ENCODE measurements at places on chromosomes 1 and 21. TPM values are rescaled to one million over a fixed set of nuclear protein-coding genes. Genes with fewer than 3 reads are reported as not detected.

CXADR gene
- 77.6 TPM for total RNA-seq

DNA sequence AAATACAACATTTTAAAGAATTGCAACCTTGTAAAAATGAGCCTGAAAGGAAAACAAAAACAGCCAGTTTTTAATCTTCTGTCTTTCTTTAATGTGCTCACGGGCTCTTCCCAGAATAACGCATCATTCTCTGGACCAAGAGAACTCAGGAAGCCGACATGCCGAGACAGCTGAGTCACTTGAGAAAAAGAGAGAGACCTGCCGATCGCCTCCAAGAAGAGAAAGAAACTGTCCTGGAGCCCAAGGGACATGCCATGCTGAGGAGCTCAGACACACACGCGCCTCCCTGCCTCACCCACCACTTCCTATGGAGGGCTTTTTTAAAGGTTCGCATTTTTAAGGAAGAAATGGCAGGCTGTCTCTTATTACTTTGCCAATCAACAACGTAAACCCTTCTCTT is 176.4 kb downstream of the ZNF281 start:
- peak; percentile 88 for DNase-seq

DNA sequence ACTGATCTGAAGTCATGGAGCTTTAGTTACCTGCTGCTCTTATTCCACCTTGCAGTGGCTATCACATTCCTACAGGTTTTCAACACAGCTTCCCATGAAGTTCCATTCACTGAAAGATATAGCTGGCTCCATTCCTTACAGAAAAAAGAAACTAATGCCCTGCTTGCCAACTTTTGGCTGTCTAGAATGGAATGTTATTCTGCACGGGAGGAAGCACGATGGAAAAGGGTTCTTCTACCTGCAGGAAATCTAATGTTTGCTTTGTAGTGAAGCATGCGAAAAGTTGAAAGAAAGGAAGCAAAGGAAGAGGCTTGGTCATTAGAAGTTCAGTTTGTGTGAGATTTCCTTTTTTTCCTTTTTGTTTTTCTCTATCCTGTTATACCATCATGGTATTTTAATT is 32.6 kb downstream of the GIPC2 start:
- DNase-seq, result peak; percentile 85

DNA sequence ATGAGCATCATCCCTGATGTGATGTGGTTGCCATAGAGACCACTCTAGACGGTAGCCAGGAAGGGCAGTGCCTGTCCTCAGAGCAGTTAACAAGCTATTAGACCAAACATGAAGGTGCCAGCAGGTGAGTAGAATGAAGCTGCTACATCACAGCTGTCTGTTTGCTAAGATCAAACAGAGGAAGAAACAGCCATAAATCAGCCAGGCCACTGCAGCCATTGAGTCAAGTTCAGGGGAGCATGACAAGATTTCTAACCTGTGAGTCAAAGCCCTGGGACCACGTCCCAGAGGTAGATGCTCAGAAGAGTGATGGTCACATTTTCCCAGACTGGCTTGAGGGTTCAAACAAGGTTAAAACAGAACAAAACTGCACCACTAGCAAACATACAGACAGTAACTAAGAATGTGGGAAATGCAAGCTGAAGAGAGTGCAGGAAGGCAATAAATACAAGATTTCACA is 450.6 kb upstream of the DAB1 start:
- no peak for DNase-seq

DNA sequence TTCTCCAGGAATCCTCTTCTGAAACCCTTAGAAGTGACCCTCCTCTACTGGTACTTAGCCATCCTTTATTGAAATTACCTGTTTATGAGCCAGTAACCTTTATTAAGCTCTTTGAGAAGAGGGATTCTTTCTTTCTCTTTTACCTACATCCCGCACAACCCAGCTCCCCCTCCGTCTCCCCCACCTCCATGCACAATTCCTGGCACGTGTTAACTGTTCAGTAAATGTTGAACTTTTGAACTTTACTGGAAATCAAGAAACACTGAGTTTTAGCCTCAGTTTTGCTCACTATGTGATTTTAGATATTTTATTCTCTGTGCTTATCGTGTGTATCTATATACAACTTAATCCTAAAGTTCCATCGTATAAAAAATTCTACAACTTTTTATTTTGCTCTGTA is 1.8 kb downstream of the TMED5 start:
- peak; percentile 70 for DNase-seq

OR6K3 gene
- not detected for total RNA-seq

DNA sequence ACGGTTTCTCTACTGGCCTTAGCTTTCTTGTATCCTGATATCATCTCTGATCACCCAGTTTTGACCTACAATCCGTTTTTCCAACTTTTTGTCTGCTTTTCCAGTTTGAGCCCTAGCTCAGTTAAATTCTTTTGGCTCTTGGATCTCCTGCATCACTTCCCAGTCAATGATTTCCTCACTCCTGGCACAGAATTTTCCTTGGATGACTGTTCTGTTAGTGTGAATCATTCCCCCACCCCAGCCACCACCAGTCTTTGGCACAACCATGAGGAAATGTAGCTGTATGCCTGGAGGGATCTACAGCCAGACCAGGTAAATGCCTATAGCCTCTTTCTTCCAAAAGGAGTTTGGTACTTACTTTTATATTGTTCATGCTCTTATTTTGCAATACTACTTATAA is 187.2 kb upstream of the PTGFR start:
- peak; percentile 85 for DNase-seq

DNA sequence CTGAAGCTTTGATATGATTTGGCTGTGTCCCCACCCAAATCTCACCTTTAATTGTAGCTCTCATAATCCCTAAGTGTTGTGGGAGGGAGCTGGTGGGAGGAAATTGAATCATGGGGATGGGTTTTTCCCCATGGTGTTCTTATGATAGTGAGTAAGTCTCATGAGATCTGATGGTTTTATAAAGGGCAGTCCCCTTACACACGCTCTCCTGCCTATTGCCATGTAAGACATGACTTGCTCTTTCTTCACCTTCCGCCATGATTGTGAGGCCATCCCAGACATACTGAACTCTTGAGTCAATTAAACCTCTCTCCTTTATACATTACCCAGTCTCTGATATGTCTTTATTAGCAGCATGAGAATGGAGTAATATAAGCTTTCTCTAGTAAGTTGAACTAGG is 261.9 kb downstream of the HLX start:
- DNase-seq, result peak; percentile 11

- no peak for DNase-seq
These were observed 40.8 kb downstream of the KRTAP10-1 start for GRCh38 chr21:44499211-44499560.

CHODL gene
- under 0.01 TPM for total RNA-seq

CLCA1 gene
- total RNA-seq, result not detected

GRCh38 chr1:191371626-191372025 is 786.6 kb upstream of the RGS18 start:
- no peak for DNase-seq

GRCh38 chr1:217333939-217334338 is 297.0 kb downstream of the GPATCH2 start:
- no peak for DNase-seq

- no peak for DNase-seq
These were observed 52.2 kb downstream of the SLC27A3 start for GRCh38 chr1:153827168-153827964.

RGL1 gene
- 16.1 TPM for total RNA-seq

GRCh38 chr21:28133116-28133515 is 859.6 kb downstream of the LTN1 start:
- DNase-seq, result no peak

GRCh38 chr1:114821978-114822377 is 32.7 kb upstream of the SYCP1 start:
- no peak for DNase-seq

GRCh38 chr1:98739762-98740161 is 78.2 kb downstream of the SNX7 start:
- DNase-seq, result no peak

FCRLA gene
- total RNA-seq, result not detected

PLA2G2D gene
- total RNA-seq, result not detected

LCE1A gene
- total RNA-seq, result not detected

DNA sequence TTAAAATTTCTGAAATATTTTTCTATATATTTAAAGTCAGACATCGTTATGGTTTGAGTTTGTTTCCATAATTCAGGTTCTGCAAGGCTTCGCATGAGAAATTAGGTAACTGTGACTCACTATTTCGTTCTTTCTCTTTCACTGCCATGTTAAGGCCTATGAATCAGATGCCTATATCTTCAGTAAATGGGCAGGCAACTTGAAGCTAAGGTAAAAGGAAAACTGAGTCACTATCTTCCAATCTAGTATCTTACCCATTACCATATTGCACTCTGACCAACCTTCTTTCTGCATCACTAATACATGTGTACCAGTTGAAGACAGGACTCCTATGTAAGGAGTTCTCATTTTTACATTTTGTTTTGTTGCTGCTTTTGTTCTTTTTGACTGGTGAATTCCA is 37.8 kb downstream of the PYHIN1 start:
- DNase-seq, result no peak

Measured in lung microvascular endothelial cell (primary cell).